ENCODE measurements at places on chromosomes 6 and 20. TPM values are rescaled to one million over a fixed set of nuclear protein-coding genes. Genes with fewer than 3 reads are reported as not detected.

- no peaks in the 10 kb centered on the region for H3K4me1 ChIP-seq
- H3K36me3 ChIP-seq: no peaks in the 10 kb centered on the region
- no peak for DNase-seq
- no peak overlapping the region for H3K4me3 ChIP-seq
- H3K27me3 ChIP-seq: no peaks in the 10 kb centered on the region
- no peak overlapping the region for H3K27ac ChIP-seq
These were observed 195.3 kb downstream of the SYNE1 start for GRCh38 chr6:152441902-152442301.

The NKX2-4 gene
- total RNA-seq: not detected

DNA sequence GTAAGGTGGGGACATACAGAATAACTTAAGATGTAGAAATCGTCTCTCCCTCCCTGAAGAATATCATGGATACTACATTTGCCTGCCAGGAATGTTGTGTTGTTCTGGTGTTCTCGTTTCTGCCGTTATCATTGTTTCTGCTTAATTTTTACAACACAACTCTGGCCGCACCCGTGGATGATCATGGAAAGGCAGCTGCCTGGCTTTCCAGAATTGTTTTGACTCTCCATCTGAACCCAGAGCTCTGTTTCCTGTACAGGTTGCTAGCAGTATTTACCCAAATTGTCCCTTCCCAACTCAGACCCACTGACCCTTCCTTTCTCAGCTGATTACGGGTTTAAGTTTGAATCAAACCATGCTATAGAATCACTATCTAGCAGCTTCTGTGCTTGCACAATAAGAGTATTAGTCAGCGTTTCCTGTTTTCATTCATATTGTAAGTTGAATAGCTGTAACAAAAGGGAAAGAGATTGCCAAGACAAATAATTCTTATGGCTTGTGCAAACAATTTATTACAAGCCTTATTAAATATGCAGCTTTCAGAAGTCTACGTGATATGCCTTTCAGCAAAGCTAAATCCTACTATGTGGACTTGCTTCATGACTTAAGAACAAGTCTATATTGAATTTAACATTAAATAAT is 139.0 kb downstream of the MTHFD1L start:
- no peaks in the 10 kb centered on the region for H3K4me1 ChIP-seq
- no peak for DNase-seq
- no peaks in the 10 kb centered on the region for H3K27me3 ChIP-seq
- H3K4me3 ChIP-seq: no peak overlapping the region
- no peaks in the 10 kb centered on the region for H3K36me3 ChIP-seq

- H3K4me3 ChIP-seq: no peak overlapping the region
- peak; percentile 64 for DNase-seq
- no peak overlapping the region for H3K27ac ChIP-seq
- H3K36me3 ChIP-seq: peaks cover 9% of the 10 kb centered on the region
- no peaks in the 10 kb centered on the region for H3K27me3 ChIP-seq
- H3K4me1 ChIP-seq: no peaks in the 10 kb centered on the region
These were observed 41.7 kb downstream of the MOCS1 start for GRCh38 chr6:39892490-39893129.

GRCh38 chr20:38267296-38267695 is 6.8 kb upstream of the KIAA1755 start:
- H3K4me3 ChIP-seq: no peak overlapping the region
- no peak overlapping the region for H3K27ac ChIP-seq
- H3K4me1 ChIP-seq: peaks cover 11% of the 10 kb centered on the region
- DNase-seq: no peak
